Erythroblast (primary cell): ENCODE measurements at places on chromosomes 1 and 21.

GRCh38 chr21:26432410-26432809 is 140.7 kb downstream of the CYYR1 start:
- no peak for DNase-seq

DNA sequence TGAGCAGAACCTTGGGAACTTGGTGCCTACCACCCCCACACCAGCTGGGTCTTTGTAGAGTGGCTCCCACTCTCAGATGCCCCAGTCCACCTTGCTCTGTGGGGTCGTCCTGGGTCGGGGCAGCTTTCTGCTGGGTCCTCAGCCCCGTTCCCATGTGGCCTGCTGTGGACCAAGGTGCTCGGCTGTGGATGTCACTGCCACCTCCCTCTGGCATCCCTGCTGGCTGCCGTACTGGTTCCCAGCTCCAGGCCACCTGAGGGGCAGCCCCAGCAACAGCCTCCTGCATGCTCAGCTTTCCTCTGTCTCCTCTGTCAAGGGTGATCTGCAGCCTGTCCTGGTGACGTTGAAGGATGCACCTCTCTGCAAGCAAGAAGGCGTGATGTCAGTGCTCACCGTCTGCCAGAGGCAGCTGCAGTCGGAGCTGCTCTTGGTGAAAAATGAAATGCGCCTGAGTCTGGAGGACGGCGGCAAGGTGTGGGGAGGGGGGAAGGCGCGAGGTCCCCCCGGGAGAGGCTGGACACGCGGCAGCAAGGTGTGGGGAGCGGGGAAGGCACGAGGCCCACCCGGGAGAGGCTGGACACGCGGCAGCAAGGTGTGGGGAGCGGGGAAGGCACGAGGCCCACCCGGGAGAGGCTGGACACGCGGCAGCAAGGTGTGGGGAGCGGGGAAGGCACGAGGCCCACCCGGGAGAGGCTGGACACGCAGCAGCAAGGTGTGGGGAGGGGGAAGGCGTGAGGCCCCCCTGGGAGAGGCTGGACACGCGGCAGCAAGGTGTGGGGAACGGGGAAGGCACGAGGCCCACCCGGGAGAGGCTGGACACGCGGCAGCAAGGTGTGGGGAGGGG is 45.9 kb upstream of the DIP2A start:
- no peak for DNase-seq

GRCh38 chr1:114502080-114502479 is 8.9 kb downstream of the TRIM33 start:
- no peak for DNase-seq

GRCh38 chr1:246949956-246950355 is 18.2 kb upstream of the AHCTF1 start:
- no peak for DNase-seq
